ENCODE measurements at places on chromosomes 12 and 14.

DNA sequence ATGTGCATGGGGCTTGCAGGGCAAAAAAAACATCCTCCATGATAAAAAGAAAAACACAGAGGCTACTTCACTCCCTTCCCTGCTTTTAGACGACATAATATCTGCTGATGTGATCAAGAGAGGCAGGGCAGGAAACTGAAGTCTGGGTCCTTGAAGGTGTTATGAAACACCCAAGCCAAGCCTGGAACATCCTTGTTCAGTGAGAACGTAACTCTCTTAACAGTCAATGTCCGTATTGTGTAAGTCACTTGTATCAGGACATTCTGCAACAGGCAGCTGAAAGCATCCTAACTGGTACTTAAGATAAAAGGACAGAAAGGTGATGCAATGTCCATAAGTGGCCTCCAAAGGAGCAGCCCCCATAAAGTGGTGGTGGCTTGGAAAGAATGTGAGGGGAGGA, 20.0 kb downstream of the KCNK10 start:
- no peak for DNase-seq

DNA sequence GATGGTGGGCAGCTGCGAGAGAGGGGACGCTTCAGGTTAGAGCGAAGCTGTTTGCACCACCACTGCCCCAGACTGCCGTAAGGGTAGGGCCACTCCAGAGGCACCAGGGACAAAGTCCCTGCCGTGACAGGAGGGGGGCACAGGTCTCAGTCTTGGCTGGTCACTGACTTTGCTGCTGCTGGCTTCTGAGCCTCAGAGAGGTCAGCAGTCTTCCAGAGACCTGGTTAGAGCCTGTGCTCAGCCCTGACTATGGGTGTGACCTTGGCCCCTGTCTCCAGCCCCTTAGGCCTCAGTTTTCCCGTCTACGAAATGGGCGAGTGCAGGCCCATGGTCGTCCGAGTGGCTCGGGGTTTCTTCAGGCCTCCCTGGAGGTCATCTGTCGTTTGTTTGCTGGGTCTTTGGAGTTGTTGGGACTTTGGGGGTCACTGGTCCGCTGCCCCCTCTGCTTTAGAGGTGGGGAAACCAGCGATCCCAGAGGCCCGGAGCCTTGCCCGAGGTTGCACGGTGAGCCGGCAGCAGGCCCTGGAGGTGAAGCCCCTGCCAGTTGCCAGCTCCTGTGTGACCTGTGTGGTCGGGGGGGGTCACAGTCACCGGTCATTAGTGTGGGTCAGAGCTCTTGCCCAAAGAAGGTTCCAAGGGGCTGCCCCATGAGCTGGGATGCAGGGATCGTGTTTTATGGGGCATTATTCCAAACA, 15.3 kb downstream of the MEG3 start:
- no peak for DNase-seq

DNA sequence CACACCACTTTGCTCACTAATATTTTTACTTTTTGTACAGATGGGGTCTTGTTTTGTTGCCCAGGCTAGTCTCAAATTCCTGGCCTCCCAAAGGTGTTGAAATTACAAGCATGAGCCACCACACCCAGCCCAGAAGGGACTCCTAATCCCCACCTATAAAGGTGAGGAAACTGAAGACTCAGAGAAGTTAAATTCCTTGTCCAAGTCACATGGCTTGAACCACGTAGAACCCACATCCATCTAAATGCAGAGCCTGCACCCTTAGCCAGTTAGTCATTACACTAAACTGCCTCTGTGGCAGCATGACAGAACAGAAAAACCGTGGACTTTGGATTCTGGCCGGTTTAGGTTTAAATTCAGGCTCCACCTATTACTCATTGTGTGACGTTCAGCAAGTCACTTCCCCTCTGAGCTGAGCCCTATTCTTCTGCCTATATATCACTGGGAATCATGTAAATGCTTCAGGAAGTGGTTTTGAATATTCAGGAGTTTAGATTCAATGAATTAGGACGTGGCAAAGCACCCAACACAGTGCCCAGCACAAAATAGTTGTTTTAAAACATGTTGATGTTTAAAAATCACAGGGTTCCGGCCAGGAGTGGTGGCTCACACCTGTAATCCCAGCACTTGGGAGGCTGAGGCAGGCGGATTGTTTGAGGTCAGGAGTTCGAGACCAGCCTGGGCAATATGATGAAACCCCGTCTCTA, 3.0 kb upstream of the CORO1C start:
- DNase-seq, result peak; percentile 35

- no peak for DNase-seq
These were observed 10.1 kb downstream of the ZFYVE26 start for GRCh38 chr14:67806246-67806645.

GRCh38 chr14:73774671-73775070, 60.5 kb upstream of the PNMA1 start:
- no peak for DNase-seq

GRCh38 chr14:33788161-33788560, 162.7 kb downstream of the EGLN3 start:
- no peak for DNase-seq

- no peak for DNase-seq
These were observed 37.1 kb upstream of the LMNTD1 start for GRCh38 chr12:25590011-25590721.

DNA sequence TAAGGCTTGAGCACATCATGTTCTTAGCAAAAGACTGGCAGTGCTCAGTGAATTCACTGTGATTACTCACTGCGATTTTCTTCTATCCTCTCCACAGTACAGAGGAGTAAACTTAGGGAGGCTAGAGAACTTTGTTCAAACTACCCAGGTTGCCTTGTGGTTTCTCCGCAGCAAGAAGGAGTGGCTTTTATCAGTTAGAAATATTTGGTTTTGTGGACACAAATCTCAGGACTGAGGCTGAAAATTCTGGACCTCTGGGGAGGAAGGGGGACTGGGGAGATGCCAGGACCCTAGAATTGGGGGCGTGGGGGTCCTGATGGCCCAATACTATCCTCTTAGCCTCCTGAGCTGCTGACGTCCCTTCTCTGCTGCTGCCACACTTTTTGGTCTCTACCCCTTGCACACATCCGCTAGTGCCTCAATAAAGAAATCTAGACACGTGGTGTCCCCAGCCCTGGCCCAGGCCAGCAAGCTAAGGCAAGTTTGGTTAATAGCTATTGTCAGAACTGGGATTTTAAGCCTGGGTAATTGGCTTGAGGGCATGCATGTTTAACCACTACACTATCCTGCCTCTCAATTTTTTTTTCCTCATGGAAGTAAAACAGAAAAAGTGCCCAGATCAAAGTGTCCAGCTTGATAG, 842 bp downstream of the OAS2 start:
- no peak for DNase-seq

DNA sequence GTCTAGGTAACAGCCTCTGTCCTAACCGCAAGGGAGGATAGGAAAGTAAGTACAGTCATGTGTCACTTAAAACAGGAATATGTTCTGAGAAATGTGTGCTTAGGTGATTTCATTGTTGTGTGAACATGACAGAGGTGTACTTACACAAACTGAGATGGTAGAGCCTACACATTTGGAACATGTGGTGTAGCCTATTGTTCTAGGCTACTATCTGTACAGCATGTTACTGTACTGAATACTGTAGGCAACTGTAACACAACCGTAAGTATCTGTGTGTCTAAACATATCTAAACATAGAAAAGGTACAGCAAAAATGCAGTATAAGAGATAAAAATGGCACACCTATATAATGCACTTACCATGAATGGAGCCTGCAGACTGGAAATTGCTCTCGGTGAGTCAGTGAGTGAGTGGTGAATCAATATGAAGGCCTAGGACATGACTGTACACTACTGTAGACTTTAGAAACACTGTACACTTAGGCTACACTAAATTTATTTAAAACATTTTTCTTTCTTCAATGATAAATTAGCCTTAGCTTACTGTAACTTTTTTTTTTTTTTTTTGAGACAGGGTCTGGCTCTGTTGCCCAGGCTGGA, 13.2 kb upstream of the MDM2 start:
- no peak for DNase-seq

- no peak for DNase-seq
These were observed 5.6 kb downstream of the CNOT2 start for GRCh38 chr12:70248876-70249275.

DNA sequence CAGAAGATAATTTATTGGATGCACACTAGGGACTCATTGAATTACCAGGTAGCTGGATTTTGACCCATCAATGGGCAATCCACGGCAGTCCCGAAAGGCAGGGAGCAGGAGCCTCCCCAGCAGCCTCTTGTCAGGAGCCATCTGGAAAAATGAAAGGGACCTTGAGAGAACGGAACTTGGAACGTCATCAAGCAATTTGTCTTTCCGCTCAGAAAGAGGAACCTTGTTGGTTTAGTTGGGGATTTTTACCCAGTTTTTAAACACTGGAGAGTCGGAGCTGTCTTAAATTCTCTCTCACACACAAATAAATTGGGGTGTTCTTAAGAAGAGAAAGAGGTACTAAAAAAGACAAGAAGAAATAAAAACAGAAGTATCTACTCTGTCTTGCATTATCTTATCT, 1351.7 kb upstream of the TMEM132C start:
- no peak for DNase-seq

DNA sequence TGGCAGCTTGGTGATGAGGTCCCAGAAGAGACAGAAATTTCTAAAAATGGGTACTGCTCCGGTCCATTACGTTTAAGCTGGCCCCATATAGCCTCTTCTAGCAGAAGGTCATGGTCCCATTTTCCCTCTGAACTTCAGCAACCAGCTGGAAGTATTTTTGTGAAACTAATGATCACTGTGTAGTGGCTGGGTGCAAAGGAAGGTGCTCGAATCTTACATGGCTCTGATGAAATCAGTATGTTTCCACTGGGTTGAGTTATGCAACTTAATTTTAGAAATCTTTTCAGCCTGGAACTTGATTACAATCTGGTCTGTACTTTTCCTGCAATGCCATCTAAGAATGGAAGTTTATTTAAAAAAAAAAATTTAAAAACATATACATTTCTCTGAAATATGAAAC, 228.5 kb downstream of the FOXN3 start:
- DNase-seq, result no peak

DNA sequence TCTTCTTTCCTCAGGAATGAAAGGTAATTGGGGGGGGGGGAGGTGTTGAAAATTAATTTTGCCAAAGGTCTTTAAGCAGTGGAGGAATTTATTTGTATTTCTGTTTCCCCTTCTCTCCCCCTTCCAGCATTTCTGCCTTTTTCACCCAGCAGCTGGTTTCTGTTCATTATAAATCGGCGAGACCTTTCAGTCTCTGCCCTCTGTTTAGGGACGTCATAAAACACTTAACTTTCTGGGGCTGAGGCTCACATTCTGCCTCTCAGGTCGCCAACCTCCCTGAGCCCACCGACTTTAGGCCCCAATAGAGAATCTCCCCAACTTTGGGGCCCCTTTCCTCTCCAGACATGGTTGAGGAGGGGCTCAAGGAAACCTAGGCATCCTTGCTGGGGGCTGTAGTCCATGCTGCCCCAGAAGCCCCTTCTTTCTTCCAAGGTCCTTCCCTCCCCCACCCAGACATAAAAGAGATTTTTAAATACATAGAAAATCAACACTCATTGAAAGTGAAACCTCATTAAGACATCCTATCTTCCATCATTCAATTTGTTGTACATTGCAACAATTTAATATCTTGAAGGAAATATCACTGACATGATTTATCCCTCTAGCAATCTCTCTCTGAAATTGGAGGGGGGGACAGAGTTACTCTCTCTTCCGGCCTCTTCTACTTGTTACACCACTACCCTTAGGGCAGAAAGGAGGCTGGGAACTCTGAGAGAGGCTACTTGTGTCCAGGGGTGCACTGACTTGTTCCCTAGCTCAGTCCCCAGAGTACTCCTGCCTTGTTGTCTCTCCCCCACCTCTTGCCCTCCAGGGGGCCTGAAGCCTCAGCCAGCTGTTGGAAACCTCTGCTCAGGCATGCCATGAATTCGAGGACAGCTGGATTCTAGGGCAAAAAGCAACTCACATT, 2.5 kb upstream of the HOXC6 start:
- DNase-seq, result no peak

DNA sequence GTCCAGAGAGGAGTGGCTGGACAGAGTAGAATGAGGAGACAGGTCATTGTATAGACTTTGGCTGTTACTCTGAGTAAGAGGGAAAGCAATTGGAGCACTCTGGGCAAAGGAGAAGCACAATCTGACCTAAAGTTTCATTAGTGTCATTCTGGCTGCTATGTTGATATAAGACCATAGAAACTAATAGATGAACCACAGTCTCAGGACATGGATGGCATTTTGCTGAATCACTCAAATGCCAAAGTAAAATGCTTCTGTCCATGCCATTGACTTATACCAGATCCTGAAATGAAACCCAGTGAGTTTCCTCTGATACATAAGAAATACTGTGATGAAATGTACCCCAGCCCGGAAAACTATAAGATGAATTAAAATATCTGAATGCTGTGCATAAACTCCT, 65.8 kb upstream of the COCH start:
- no peak for DNase-seq

GRCh38 chr12:108773798-108774788, 42.8 kb upstream of the CORO1C start:
- DNase-seq, result no peak

DNA sequence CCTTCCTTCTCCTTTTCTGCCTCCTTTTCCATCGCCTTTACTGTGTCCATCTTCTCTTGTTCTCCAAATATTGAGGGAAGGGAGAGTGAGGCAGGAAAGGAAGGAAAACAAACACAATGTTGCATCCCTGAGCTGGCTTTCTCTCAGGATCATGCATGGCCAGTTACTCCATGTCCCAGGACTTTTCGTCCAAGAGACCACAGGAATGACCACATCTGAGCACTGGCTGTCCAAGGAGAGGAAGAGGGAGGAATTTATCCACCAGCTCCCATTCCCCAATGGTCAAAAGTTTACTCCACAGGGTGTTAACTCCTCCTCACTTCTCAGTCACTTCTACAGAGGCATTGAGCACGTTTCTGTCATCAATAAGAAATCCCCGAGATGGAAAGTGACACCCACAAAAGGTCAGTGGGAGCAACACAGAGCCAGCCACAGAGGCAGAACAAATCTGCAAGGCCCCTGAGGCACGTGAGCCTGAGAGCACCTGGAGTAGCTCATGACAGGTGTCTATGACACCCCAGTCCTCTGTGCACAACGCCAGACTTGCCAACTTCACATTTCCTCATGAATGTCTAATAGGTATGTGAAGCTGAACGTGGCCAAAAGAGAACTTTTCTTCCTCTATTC, 177.3 kb upstream of the NUDT4 start:
- DNase-seq, result no peak

- no peak for DNase-seq
These were observed 130.8 kb upstream of the BMP4 start for GRCh38 chr14:54087376-54087775.

DNA sequence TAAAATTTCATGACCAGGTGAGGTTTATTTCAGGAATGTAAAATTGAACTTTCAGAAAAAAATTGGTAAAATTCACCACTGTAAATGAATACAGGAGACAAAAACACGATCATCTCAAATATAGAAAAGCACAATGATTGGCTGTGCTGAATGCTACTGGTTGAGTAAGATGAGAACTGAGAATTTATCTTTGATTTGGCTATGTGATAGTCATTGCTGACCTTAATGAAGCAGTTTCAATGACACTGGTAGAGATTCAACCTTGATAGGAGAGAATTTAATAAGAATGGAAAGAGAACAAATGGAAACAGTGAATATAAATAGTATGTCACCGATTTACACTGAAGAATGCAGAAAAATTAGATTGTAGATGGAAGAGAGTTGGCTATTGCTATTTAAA, 6.4 kb upstream of the PMCH start:
- DNase-seq, result no peak
